ENCODE measurements at places on chromosomes 7 and 10. TPM values are rescaled to one million over a fixed set of nuclear protein-coding genes. Genes with fewer than 3 reads are reported as not detected.

CYP2C18 gene
- total RNA-seq = not detected

DNA sequence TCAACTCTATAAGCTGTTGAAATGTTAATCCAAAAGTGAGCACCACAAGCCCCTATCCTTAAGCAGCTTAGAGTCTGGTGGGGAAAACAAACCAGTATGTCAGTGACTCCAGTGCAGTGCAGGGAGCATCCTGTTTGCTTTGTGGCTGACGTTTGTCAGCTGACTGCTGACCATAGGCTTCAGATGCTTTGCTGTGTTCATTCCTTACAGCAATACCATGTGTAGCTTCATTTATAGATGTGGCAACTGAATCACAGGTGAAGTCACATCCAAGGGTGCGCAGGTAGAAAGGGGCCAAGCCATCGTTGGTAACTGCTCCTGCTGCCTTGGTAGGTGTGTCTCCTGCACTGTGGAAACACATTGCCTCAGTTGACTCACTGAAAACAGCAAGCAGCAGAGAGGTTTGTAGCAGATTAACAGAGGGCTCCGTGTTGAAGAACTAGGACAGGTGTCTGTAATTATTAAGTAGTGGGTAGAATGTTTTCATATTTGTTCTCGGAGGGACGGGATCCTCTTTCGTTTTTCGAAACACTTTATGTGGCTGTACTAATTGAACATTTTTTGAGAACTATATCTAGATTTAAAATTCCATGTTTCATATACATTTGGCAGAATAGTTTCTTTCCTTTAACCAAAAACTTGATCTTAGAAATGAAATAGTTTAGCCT lies 2.0 kb downstream of the INSIG1 start:
- no peak for DNase-seq

DUSP5 gene
- 1.5 TPM for total RNA-seq

TFPI2 gene
- total RNA-seq = 0.24 TPM

DNA sequence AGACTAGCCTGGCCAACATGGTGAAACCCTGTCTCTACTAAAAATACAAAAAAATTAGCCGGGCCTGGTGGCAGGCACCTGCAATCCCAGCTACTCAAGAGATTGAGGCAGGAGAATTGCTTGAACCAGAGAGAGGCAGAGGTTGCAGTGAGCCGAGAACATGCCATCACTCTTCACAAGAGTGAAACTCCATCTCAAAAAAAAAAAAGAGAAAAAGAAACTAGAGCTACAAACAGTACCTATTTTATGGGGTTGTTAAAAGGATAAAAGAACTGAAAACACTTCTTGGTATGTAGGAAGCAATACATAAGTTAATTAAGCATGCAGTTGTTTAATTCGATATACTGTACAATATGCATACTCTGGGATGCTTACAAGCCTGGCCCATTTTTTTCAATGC lies 216.9 kb downstream of the SORCS1 start:
- DNase-seq = no peak

DNA sequence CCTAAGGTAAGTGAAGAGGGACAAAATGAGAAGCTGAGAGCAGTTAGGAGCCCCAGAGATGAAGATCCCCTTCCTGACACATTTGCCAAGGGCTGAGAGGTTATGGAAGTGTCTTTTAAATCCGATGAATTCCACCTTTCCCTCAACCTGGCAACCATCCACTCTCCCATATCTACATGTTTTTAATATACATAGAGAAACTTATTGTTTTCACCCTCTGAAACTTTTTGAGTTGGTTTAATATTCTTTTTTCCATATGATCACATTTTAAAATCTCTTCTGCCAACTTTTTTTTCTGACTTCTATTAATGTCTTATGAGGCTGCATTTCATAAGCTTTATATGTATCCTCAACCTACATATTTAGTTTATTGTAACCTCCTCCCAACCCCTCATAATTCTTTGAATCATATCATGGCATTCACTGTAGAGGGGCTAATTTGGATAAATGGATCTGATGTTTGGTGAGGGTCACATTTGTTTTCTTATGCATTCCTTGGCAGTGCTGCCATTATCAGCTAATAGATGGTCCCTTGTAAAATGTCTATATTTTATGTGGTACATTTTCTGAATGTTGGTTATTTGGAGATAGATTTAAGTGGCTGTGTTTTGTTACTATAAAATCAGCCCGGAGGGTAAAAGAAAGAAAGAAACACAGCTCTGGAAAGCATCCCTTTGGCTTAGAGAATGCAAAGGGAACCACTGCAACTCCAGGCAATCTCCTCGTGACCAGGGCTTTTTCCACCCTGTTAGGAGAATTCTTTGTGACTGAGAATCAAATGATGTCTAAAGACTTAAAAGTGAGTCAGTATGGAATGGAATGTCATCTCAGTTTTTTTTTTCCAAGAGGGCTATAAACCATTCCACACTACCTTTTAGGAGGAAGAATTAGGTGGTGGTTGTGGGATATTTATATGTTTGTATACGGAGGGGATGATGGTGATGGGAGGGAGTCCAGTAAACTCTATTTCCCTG lies 334.4 kb downstream of the SUGCT start:
- no peak for DNase-seq

GRCh38 chr7:150322833-150323681 lies at the start of the genes ACTR3C and LRRC61:
TSS of gene ACTR3C (minus strand) at chr7:150323545. CDS start at chr7:150295296, 28,249 bp downstream.
TSS of gene LRRC61 (plus strand) at chr7:150323355. CDS start at chr7:150336862, 13,507 bp downstream.
- DNase-seq = peak; percentile 74

DNA sequence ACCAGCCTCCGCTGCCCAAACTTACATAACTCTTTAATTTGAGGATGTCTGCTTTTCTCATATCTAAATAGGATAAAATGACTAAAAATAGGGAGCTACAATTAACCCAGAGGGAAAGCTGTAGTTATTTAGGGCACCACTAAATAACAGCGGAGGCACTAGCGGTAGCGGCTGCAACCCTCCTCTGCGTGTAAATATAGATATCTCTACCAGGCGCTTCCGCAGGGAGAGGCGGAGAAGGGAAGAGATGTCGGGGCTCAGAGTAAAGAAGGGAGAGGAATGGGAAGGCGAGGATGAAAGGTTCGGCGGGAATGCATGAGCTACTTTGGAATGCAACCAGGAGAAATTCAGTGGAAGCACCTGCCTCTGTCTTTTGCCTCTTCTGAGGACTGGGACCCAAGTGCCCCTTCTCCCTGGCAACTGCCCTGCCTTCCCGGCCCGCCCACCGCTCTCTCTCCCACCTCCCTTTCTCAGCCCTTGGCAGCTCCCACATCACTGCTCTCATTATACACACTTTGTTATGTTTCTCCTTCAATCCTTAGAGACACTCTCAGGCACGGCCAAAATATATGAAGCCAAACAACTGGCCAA lies 698.3 kb downstream of the PARD3 start:
- peak; percentile 32 for DNase-seq

GRCh38 chr10:49831352-49832035 lies 69.4 kb upstream of the OGDHL start:
- no peak for DNase-seq

CNPY4 gene
- 5.4 TPM for total RNA-seq

DNA sequence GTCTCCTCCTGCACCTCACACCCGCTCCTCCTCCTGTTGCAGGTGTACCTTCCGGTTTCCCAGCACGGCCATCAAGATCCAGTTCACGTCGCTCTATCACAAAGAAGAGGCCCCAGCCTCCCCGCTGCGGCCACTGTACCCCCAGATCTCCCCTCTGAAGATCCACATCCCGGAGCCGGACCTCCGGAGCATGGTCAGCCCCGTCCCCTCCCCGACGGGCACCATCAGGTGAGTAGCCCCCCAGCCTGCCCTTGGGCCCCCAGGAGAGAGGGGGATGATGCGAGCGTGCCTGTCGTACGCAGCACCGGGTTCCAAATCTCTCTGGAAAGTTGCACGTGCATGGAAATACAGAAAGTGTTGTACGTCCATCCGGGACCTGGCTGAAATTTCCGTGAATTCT lies 34.6 kb upstream of the AP5Z1 start:
- DNase-seq = no peak

DNA sequence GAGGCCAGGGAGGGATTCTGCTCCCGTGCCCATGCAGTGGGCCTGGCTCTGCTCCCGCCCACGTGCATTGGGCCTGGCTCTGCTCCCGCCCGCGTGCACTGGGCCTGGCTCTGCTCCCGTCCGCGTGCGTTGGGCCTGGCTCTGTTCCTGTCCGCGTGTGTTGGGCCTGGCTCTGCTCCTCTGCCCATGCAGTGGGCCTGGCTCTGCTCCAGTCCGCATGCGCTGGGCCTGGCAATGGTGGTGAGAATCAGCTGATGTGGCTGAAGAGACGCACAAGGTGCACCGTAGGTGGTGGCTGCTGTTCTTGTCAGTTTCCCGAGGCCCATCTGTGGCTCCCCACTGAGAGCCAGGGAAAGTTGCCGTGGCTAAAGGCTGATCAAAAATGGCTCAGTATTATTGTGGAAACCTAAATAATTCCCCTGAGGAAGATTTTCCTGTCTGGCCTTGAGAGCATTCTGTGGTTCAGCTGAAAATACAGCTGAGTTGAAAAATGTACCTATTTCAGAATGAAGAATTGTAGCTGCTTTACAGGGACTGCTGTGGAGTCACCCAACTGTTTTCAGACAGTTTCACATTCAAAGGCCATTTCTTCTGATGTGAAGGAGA lies 572.4 kb downstream of the GLRX3 start:
- DNase-seq = no peak

LRIT1 gene
- not detected for total RNA-seq

PPP1R9A gene
- total RNA-seq = 18.2 TPM

BUB3 gene
- total RNA-seq = 230 TPM

DNA sequence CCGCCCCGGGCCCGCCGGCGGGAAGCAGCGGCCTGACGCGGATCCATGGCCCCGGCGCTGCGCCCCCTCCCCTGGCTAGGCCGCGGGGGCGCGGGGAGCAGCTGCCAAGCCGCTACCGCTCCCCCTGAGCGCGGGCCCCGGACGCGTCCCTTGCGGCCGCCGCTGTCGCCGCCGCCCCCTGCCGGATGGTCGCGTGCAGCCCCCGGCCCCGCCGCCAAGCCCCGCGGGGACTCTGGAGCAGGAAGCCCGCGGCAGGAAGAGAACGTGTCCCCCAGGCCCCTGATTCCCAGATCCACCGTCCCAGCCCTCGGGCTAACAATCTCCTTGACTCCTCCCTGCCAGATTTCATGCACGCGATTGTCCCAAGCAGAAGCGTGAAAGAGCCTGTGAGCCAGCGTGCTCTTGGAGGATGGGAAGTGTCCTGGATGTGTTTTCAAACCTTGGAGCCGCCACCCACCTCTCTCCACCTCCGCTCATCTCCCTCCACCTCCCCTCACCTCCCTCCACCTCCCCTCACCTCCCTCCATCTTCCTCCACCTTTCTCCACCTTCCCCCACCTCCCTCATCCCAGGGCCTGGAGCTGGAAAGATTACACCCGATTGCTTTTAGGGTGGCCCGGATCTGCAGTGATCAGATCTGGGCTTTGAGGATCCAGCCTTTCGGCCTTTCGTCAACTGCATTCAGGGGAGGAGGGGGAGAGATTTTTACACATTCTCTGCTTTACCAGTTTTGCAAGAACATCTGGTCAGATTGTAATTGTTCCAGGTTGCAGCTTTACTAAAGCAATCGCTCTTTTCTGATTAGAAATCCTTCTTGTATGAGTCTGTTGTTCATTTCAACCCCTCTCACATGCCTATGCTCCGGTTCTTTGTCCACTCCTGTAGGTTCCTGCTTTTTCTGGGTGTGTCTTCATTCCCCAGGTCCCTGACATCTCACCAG lies 570 bp upstream of the PRTFDC1 start:
- no peak for DNase-seq

DNA sequence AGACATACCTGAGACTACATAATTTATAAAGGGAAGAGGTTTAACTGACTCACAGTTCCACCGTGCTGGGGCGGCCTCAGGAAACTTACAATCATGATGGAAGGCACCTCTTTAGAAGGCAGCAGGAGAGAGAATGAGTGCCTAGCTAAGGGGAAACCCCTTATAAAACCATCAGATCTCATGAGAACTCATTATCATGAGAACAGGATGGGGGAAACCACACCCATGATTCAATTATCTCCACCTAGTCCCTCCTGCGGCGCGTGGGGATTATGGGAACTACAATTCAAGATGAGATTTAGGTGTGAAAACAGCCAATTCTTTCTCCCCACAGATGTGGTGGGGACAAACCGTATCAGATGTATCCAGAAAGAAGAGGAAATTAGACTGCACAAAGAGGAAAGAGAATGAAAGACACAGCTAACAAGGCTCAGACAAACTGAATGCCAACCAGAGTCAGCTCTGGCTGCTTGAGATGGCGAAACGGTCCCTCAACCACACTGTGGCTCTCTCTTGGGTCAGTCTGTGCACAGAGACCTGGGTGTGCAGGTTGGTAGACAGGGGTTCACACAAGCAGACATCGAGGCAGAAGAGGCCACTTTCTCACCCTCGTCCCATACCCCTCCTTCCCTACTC lies 375.6 kb downstream of the SFMBT2 start:
- DNase-seq = no peak

RBP3 gene
- not detected for total RNA-seq

GRCh38 chr7:23247603-23248335 lies 1.2 kb downstream of the GPNMB start:
- DNase-seq = no peak

Measured in HepG2 (cell line).